ENCODE measurements at places on chromosomes 16 and 17.

DNA sequence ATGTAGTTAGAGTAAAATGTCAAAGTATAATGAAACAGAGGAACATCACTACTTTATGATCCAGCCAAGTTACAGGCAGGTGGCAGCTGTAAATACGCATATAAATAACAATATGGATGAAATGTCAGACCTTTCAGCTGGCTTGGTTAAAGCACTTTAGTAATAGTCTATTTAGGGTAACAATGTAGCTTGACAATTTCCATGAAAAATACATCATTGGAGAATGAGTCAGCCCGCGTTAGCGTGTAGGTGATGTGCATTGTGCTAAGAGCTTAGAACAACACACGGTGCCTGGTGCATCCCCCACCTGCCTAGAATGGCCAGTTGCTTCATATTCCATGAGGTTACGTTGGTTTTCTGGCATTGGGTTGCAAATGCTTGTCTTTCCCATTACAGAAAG is 119.4 kb downstream of the RBFOX1 start:
- DNase-seq: no peak

- DNase-seq: peak; percentile 32
Observed at GRCh38 chr16:88566158-88566557, 4.0 kb upstream of the ZC3H18 start.

- no peak for DNase-seq
Observed at GRCh38 chr16:57304169-57305061, 19.9 kb upstream of the PLLP start.

- no peak for DNase-seq
Observed at GRCh38 chr17:74954115-74954514, 18.4 kb downstream of the OTOP3 start.

DNA sequence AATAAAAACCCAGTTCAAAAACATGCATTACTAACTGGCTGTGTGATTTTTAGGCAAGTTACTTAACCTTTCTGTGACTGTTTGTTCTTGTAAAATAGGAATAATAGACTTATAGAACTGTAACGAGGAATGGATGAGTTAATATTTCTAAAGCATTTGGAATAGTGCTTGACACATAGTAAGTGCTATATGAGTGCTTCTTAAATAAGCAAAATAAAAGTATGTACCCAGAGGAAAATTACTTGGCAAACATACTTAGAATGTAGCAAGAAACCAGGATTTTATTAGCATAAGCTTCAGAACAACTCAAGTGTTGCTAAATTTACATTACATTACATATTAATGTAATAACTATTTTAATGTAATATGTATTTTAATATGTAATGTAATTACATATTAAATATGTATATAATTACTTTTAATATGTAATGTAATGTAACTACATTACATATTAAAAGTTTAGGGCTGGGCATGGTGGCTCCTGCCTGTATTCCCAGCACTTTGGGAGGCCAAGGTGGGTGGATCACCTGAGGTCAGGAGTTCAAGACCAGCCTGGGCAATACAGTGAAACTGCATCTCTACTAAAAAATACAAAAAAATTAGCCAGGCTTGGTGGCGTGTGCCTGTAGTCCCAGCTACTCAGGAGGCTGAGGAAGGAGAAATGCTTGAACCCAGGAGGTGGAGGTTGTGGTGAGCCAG is 14.2 kb downstream of the NFAT5 start:
- no peak for DNase-seq

DNA sequence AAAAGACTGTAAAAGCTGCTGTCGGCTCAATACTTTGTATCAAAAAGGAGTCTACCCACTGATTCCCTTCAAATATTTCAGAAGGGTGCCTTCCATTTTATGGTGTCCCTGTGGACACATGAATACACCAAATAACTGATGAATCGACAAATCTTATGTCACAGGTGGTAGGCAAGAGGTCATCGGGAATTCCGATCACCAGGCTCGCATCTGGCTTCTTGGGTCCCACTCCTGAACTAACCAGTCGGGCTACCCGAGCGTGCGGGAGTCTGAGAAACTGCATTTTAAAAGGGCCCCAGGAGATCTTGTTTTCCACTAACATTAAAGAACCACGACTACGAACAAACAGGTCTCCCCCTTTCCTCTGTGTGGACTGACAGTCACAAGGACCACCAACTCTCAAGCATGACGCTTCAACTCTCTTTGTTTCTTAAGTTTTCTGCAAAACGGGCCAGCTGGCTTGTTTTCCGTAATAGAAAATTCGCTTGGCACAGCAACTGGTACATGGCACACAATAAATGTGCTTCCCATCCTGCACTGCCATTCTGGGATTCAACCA is 873 bp downstream of the PSME3IP1 start:
- DNase-seq: no peak

- DNase-seq: no peak
Observed at GRCh38 chr17:27810211-27810901, 10.0 kb upstream of the NOS2 start.

DNA sequence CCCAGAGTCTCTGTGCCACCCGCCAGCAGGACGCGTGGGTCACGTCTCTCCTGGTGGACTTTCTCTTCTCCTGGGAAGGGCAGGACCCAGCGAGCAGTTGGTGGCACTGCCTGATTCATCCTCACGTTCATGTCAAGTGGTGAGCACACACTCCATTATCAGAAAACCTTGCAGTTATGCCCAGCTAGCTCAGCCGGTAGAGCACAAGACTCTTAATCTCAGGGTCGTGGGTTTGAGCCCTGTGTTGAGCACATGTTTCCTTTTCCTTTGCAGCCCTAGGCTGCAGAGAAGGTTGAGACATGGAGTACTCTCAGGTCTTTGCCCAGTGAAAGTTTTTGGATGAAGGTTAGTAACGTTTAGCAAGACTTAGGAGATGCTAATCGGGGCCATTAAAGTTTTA is 8.0 kb downstream of the OR1F1 start:
- no peak for DNase-seq

- DNase-seq: no peak
Observed at GRCh38 chr16:59993101-59993500, 1259.0 kb upstream of the GOT2 start.

DNA sequence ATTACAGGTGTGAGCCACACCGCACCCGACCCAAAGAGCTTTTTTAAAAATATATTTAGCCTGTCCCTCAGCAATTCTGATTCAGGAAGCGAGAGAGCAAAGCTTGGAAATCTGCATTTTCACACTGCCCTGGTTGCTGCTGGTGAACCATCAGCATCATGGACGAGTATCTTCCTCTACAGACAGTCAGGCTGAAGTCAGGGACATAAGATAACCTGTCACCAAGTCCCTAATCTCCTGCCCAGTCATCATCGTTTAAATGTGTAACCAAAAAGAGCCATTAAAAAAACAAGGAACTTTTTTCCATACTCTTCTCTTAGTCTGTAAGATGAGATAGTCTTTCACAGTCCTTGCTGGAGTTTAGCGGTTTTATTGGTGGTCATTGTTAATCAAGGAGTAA is 6.7 kb downstream of the PMM2 start:
- no peak for DNase-seq

- no peak for DNase-seq
Observed at GRCh38 chr16:14419817-14420216, 210.2 kb downstream of the PARN start.

GRCh38 chr16:57258226-57258909 is 13.3 kb downstream of the ARL2BP start:
- DNase-seq: no peak

DNA sequence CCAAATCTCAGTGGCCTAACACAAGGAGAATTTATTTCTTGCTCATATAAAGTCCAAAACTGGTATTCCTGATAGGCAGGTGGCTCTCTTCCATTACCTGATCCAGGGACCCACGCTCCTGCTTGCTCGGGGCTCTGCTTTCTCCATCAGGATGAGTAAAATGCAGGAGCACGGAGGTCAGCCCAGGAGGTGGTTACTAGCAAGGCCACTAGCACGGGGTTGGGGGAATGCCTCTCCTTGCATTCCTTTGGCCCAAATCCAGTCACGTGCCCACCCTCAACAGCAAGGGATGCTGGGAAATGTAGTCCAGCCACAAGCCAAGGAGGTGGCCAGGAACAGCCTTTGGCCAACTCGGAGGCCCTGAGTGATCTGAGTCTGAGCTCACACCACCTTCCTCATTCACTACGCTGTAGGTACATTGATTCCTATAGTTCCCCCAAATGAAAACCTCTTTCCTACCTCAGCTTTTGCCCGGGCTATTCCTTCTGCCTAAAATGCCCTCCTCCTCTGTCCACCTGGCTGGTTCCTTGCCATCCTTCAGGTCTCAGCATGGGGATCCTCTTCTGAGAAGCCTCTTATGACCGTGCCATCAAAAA is 38.3 kb upstream of the HAPSTR1 start:
- no peak for DNase-seq

GRCh38 chr17:41835800-41836549 is at the start of gene NT5C3B:
NT5C3B (minus strand) TSS chr17:41836232; CDS start chr17:41836193, 39 bp downstream.
- peak; percentile 36 for DNase-seq

DNA sequence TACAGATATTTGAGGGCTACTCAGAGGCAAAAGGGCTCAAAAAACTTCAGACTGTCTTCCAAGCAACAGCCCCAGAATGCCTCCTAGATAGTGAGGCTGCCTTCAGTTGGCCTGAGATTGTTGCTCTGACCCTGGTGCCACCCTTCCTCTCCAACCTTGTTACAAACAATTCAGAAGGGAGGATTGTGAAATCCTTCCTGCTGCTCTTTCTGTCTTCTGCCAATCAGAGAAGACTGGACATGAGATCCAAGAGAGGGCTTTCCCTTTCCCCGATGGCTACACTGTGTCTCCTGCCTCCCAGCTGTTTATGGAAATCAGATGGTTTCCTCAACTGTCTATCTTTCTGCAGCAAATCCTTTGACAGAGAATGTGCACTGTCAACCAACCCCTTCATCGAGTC is 419.9 kb downstream of the CDH13 start:
- no peak for DNase-seq
